ENCODE measurements at places on chromosomes 11 and 22.

GRCh38 chr11:41222236-41222635 lies 237.2 kb downstream of the LRRC4C start:
- DNase-seq: no peak

DNA sequence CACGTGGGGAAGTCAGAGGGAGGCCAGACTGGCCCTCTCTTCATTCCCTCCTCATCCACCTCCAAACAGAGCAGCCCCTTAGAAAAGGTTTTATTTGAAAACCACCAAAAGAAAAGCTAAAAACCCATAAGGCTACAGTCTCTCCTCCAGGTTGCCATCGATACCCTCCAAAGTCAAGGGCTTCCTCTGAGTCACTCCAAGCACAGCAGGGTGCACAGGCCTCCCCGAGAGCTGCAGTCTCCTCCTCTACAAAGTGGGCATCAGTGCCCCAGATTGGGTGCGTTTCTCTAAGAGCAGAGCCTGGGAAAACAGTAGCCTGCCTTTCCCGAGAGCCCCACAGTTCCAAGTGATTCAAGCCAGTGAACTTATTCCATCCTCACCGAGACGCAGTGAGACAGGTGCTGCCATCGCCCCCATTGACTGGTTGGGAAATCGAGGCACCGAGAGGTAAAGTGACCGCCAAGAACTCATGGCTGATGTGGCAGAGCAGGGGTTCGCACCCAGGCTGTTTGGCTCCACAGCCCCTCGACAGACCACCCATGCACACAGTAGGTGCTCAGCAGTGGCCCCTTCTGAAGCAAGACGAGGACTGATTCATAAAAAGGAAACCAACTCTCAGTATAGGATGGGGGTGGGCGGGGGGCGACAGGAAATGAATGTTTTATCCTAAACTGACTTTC lies 91.7 kb upstream of the SHISAL1 start:
- no peak for DNase-seq

DNA sequence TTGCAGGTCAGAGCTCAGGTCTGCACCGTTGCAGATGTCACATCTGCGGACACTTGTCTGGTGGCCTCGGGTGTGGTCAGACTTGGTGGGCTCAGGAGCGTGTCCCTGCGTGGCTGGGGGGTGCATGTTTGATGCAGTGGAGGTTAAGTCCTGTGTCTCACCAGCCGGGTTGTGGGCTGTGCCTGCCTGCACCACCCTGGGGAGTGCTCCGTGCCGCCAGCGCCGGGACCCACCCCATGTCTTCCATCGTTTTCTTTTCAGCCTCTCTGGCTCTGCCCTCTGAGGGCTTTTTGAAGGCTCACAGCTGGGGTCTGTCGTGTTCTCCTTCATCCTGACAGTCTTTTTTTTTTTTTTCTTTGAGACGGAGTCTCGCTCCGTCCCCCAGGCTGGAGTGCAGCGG lies 26.0 kb downstream of the PPIL2 start:
- no peak for DNase-seq

GRCh38 chr11:66047541-66048365 lies 1.2 kb downstream of the GAL3ST3 start:
- no peak for DNase-seq

DNA sequence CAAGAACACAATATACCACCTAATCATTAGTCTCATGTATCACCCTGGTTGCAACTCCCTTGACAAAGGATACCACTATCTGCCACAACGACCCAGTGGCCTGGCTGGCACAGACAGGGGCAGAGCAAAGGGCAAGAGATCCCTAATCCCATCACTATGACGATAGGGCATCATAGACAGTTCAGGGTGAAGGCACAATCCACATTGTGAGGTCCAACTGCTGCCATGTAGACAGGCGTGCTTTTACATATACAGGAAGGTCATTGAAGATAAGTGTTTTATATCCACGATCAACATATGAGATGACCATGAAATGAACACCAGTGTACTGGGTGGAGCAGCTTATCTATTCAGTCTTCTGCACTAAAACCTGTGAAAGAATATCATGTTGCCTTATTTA lies 94.6 kb downstream of the IGLL1 start:
- no peak for DNase-seq

GRCh38 chr11:11021563-11021962 lies 163.7 kb upstream of the ZBED5 start:
- DNase-seq: no peak

DNA sequence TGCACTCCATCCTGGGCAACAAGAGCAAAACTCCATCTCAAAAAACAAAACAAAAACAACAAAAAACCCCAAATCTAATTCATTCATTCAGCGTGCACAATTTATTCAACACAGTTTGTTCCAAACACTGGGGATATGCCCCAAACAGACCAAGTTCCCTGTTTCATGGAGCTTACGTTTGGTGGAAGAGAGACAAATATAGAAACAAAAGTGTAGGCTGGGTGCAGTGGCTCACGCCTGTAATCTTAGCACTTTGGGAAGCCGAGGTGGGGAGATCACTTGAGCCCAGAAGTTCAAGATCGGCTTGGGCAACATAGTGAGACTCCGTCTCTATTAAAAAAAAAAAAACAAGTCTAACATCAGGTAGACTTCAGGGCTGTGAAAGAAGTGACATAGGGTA lies 52.4 kb downstream of the PTPRJ start:
- no peak for DNase-seq

DNA sequence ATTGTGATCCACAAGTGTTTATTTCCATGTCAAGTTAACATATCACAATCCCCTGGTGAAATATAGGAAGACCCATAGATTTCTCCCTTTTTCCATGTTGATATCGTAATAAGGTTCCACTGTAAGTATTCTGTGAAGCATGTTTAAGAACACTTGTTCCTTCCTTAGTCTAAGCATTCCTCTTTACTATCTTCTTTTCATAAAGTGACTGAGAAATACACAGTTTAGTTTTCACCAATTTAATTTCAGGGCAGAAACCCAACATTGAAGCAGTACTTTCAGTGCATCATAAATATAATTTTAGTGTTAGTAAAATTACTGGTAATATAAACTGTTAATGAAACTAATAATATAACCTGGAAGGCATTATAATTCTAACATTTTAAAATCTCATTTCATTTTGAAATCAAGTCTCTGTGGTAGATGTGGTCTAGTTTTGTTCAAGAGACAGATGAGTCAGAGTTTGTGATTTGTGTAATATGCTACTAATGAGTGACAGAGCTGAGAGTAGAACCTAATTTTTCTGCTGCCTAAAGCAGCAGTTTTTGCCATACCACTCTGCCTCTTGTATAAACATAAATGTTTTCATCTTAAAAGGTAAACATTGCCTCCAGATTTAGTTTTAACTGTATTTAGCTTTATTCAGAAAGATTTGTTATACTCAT lies 79.4 kb downstream of the ATM start:
- no peak for DNase-seq

DNA sequence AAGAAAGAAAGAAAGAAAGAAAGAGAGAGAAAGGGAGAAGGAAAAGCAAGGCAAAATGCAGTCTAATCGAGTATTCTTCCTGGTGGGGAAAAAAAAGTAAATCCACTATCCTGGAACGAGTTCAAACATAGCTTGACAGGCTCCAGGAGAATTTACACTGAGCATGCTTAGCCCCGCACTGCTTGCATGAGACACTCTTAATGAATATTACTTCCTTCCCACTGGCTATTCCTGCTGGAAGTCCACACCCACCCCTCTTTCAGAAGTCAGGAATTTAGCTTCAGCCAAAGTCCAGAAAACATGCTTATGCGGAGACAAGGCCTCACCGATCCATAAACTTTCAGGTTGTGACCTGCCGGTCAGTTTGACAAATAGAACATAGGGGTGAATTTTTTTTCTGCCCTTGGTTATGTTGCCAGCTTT lies 251.8 kb upstream of the BLID start:
- no peak for DNase-seq

Data from BJ (cell line).